ENCODE measurements at places on chromosomes 1 and 21.
A peak's percentile ranks its signal among the peaks of the same experiment; 100 is the strongest.

DNA sequence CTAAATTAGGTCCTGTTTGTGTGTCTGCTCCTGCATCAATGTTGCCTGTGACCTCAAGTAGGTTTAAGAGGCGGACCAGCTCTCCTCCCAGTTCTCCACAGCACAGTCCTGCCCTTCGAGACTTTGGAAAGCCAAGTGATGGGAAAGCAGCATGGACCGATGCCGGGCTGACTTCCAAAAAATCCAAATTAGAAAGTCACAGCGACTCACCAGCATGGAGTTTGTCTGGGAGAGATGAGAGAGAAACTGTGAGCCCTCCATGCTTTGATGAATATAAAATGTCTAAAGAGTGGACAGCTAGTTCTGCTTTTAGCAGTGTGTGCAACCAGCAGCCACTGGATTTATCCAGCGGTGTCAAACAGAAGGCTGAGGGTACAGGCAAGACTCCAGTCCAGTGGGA, 79.9 kb downstream of the PRDM2 start:
- DNase-seq: no peak

GRCh38 chr1:223188618-223189356, 45.7 kb upstream of the TLR5 start:
- DNase-seq: no peak

GRCh38 chr1:117810553-117810952, 118.9 kb downstream of the GDAP2 start:
- no peak for DNase-seq

GRCh38 chr1:29499104-29499650, 262.9 kb downstream of the PTPRU start:
- no peak for DNase-seq

- no peak for DNase-seq
Measured at GRCh38 chr1:90339811-90340210, 344.9 kb downstream of the ZNF326 start.

DNA sequence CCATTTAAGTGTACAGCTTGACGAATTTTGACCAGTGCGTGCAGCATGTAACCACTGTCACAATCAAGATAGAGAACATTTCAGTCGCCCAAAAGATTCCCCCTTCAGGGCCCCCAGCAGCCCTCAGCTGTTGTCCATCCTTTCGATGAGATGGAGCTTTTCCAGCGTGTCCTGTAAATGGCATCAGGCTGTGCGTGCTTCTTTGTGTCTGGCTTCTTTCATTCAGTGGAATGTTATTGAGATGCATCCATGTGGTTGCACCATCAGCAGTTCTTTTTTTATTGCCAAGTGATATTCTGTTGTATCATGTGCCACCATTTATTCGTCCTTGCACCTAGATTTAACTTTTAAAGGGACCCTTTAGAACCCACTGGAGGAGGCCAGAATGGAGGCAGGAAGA, 21.9 kb downstream of the UBE2Q1 start:
- DNase-seq: no peak

GRCh38 chr1:237685551-237685950, 205.2 kb downstream of the ZP4 start:
- DNase-seq: no peak

GRCh38 chr1:87515781-87516180, 187.1 kb downstream of the LMO4 start:
- DNase-seq: no peak

- no peak for DNase-seq
Measured at GRCh38 chr21:37130971-37131370, 57.9 kb downstream of the TTC3 start.

DNA sequence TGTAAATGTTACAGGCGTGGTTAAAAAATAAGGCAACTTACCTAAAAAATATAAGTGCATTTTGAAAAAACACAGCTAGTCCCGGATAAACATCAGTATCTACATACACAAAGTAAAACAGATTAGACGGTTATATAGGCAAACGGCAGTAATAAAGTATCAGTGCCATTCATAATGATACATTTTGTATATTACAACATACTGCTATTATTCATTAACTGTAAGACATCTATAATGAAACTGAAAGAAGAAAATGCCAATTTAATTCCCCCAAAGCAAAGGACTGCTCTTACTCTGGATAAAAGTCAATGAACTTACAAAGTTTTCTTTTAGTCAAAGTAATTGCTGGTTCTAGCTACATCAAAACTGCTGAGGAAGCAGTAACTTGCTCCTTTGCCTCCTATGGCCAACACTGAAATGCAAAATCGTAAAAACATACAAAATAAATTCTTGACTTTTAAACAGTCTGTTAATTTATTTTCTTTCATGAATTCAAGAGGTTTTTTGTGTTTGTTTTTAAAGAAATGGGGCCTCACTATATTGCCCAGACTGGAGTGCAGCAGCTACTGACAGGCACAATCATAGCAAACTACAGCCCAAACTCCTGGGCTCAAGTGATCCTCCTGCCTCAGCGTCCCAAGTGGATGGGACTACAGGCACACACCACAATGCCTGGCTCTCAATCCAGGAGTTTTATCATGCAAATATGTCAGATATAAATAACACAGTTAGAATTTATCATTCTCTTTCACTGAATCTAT, 23.9 kb downstream of the TMEM50B start:
- no peak for DNase-seq

- DNase-seq: no peak
Measured at GRCh38 chr21:46284077-46284644, 1.2 kb downstream of the MCM3AP start.

DNA sequence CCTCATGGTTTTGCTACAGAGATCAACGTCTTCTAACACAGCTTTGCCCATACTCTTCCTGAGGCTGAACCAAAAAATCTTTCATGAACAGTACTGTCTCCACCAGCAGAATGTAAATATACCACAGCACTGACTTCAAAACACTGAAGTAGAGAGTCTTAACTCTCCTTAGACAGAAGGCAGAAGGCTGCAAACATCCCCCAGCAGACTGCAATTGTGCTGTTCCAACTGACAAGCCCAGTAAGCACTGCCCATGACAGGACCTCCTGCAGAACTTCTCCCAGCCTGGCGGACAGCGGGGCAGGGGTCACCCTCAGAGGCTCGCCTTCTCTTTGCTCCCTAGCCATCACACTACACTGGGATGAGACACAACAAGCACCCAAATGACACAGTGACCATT, 218.7 kb downstream of the RERE start:
- no peak for DNase-seq

GRCh38 chr1:170721621-170722020, 57.7 kb downstream of the PRRX1 start:
- DNase-seq: no peak

- no peak for DNase-seq
Measured at GRCh38 chr1:229258757-229259060, 12.2 kb upstream of the RAB4A start.

DNA sequence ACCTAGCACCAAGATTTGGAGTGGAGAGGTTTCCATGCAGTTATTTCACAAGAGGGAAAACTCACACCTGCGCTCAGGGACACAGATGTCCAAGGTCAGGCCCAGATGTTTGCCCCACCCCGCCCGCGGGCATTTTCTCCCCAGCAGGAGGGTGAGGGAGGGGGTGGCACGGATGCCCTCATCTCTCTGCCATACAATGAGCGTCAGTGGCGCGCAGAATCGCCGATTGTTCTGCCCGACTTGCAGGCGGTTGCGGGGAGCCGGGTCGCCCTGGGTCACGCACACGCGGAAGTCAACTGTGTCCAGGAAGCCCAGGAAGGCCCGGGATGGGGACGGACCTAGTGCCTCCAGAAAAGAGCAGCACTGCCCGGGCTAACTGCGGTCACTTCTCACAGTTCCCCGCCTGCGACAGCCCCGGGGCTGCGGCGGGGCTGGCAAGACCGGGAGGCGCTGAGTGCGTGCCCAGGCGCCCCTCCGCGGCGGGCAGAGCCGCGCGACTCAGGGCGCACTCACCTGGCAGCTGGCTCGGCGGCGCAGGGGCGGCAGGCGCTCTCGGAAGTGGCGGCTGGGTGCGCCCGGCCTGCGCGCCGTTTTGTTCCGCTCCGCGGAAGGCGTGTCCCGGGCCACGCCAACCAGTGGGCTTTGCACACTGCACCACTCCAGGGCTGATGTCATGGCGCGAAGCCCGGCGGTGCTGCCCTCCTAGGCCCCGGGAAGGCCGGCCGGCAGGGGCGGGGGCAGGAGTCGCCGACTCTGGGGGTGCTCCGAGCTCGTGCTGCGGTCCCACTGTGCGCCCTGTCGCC, at the start of gene CSRP1:
CSRP1 (minus strand) TSS at position 567 of the 803 bp plus-strand sequence. CDS start 10,820 bp downstream, outside the sequence.
- DNase-seq: no peak

DNA sequence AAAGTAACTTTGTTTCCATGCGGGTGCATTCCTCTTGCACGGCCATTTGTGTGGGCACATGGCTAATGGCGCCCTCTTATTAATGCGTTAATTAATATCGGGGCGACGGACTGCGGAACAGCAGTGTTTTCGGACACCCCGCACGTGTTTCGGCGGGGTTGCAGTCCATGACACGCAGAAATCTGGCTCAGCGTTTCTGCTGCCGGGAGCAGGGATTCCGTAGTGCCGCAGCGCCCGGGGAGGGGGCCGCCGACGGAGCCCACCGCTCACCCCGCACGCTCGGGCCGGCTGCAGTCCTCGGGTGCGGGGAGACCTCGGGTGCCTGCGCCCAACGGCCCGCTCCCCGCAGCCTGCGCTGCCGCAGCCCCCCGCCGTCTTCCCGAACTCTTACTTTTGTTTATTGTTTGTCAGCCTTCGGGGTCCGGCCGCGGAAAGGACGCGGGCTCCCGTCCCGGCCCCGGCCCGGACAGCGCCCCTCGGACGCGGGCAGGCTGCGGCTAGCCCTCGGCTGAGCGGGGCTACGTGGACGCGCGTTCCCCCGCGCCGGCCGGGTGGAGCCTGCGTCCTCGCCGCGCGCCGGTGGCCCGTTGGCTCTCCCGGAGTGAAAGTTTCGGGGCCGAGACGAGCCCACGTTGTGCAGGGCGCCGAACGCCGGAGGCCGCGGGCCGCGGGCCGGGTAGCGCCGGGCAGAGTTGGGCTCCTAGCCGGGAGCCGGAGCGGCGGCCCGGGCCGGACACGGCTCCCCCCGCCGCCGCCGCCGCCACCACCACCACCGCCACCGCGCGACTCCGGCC, 849 bp downstream of the NFIA start:
- peak; percentile 49 for DNase-seq

DNA sequence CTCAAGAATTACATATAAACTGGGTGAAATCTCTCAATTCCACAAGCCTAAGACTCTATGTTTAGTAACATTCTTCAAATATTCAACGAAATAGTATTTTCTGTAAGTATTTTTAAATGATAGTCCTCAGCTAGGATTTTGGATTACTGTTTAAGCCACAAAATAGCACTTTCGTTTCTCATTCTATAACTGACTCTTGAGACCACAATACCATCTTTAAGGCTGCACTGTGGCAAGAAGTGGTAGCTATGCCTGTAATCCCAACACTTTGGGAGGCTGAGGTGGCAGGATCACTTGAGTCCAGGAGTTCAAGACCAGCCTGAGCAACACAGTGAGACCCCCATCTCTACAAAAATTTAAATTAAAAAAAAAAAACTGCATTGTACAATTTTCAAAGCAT, 126.7 kb downstream of the CDC42BPA start:
- DNase-seq: no peak

DNA sequence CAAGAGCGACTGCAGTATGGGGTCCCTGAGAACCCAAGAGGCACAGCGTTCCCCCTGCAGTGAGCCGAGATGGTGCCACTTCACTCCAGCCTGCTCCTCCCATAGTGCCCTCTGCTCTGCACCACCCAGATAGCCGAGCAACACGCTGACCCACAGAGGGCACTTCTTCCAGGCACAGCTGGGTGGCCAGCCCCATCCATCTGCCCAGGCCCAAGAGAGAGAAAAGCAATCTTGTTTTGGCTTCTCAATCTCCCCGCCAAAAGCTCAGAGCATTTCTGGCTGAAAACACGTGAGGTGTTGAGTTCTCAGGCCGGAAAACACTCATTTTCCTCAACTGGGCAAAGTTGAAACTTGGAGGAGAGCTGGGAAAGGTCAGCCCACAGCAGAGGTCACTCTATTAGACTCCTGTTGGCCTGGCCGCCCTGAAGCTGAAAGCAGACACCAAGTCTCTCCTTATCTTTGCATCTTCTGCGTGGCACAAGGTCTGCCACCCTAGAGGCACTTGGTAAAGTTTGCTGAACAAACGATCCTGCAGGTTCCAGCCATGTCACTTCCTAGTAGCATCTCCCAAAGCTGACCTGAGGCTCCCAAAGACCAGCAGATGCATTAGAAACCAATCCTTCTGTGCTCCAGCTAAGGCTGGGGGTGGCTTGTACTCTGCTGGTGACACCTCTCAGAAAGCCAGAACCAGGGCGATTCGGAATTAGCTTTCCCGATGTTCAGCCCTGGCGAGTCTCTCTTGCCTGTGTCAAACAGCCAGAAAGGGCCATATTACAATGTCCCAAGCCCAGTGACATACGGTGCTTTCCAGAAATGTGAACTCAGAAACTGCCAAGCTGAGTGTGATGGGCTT, 10.9 kb downstream of the CAPN9 start:
- DNase-seq: no peak

All from mesothelial cell of epicardium (in vitro differentiated cells).